ENCODE measurements at places on chromosomes 5 and 9. TPM values are rescaled to one million over a fixed set of nuclear protein-coding genes. Genes with fewer than 3 reads are reported as not detected.

Gene LMBRD2
- total RNA-seq, result 12.9 TPM

GRCh38 chr5:147557876-147558745 lies 48.2 kb upstream of the DPYSL3 start:
- no peak for DNase-seq

Gene ERAP2
- total RNA-seq, result 138 TPM

DNA sequence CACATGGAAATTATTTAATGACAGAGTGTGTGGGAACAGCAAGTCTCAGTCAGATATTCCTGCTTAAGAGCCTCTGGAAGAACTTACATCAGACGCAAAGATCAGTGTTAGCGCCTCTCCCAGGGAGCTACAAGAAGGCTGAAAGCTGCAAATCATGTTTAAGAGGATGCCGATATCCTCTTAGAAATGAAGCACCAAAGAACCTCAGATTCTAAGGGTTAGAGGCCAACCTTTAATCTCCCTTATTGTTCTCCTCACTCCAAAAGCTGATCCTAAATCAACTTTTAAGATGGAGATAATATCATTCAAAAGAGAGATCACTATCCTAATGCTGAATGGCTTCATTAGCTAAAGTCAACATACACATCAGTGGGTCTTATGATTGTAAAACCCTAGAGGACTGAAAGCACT lies 160.6 kb downstream of the NFIB start:
- DNase-seq, result no peak

Gene TEK
- not detected for total RNA-seq

Gene CCDC69
- 79.4 TPM for total RNA-seq

Gene HRCT1
- total RNA-seq, result not detected

DNA sequence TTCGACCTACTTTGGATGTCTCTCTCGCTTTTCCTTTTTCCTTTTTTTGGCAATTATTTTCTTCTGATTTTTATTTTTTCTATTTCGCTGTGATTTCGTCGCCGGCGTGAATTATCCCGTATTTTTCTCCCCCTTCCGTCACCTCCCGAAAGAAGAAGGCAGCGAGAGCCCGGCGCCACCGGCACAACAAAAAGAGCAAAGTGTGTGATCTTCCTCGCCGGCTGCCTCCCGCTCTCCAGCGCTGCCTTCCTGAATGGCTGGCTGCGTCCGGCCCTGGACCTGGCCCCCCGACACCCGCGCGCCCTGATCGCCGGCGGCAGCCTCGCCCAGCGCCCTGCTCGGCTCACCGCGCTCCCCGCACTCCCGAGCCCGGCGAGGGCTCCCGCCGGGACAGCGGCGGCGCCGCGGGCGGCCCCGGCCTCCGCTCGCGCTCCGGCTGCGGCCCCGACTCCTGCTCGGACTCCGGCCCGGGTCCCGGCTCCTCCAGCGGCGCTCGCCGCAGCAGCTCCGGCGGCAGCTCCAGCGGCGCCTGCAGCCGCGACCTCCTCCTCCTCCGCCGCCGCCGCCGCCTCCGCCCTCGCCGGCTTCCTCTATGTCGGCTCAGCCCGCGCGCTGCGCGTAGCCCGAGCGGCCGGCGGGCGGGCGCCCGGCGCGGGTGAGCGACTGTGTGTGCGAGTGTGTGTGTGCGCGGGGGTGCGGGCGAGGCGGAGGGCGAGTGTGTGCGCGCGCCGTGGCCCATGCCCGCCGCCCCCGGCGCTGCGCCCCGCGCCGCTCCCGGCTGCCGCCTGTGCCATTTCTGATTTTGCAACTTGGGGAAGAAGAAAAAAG lies 960 bp downstream of the NR2F1 start:
- DNase-seq, result peak; percentile 31

Gene PCDHB13
- not detected for total RNA-seq

GRCh38 chr5:150791536-150791935 lies 13.0 kb downstream of the SMIM3 start:
- DNase-seq, result no peak

DNA sequence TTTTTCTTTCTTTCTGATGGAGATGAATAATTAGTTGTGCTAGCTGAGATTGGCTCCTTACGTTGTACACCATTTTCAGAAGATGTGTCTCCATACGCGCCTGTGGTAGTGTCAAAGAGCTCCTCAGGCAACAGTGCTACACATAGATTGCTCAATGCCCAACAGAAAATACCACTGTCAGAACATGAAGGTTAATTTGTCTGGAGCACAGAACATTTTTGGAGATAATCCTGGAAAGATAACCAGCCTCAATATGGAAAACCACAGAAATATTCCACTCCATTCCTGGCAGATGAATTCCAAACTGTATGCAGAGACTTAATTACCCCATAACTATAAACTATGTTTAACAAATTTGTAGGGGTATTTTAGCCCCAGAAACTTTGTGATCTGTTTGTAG lies 233.6 kb downstream of the MARCHF11 start:
- DNase-seq, result no peak

GRCh38 chr5:96434201-96434645 lies 1.2 kb upstream of the PCSK1 start:
- peak; percentile 59 for DNase-seq

Gene SMIM33
- total RNA-seq, result 1.1 TPM

DNA sequence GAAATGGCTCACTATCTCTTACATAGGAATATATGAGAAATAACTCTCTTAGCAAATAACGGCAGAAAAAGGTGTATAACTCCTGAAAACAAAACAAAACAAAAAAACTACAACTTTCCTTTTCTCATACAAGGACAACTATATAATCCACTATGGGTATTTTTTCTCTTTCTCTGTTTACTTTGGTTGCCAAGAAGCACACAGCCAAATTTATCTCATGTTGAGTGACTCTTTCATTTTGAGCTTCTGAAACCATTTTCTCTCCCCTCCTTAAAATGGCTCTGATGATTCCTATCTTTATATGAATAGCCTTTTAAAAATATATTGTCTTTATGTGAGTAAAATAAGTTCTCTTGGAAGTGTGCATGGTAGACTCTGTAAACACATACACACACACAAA lies 128.7 kb downstream of the TRIM32 start:
- no peak for DNase-seq

GRCh38 chr5:175309218-175309810 lies 134.7 kb downstream of the DRD1 start:
- no peak for DNase-seq

- DNase-seq, result no peak
Observed at GRCh38 chr5:136056771-136057335, 28.1 kb downstream of the TGFBI start.
